Hepatocyte (in vitro differentiated cells): ENCODE measurements at places on chromosomes 6 and 20.

DNA sequence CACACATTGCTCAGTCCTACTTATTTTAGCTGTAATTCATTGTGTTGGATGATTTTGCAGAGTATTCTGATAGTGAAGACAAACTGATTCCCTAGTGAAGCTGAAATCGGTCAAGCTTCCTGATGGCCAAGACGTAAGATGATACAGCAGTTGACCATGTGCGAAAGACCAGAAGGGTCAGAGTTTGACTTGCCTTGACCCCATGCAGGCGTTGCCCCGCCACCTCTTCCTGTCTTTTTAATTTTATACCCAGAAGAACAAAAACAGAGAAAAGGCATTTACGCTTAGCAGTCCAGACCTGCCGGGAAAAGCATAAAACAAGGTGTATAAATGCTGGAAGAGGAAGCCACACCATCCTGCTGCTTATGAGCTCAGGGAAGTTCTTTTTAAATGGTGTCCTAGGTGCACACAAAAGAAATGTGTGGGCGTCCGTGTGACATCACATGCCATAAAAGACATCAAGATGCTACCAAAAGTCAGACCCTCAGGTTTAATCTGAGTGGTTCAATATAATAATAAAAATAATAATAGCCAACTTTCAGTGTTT is 32.2 kb downstream of the TSHZ2 start:
- no peak for DNase-seq

GRCh38 chr6:132088150-132088549 is 137.0 kb upstream of the CCN2 start:
- no peak for DNase-seq

DNA sequence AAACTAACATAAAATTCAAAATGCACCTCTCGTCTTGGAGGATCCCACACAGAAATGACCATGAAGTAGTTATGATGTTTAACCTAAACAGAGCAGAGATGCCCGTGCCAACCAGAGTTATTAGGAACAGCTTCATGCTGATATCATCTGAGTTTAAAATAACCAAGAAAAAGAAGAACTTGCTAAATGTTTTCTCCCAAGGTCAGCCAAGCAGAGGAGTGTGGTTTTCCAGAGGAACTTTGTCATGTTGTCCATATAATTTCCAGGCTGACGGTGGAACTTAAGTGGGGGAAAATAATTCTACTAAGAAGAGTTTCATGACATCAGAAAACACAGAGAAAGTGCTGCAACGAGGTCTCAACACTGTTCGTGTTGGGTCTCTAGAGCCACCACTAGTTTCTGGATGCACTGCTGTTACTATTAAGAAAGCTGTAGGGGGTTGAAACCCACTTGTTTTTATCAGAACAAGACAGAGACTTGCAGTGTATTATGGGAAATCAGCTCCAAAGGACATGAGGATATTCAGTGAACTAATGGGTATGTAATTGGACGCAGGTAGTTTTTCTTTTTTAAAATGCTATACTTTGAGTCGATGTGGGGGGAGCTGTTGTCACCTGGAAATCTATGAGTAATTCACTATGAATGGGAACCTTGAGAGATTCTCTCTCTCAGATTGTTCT is 5.2 kb downstream of the AGPAT4 start:
- DNase-seq = no peak

DNA sequence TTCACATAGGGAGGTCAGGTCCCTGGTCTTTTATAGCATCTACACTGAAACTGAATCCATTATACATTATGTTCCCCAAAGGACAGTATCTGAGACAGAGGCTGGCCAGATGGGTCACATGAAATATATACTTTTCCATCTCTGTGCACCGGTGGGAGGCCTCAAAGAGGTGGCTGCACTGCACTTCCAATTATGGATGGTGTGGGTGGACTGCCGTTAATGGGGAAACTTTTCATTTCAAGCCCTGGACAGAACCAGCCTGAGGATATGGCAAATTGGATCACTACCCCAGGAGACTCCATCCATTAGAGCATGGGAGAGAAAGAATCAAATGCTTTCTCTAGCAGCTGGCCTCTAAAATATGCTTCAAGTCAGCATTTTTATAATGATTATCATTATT is 280.5 kb upstream of the OPRM1 start:
- no peak for DNase-seq

DNA sequence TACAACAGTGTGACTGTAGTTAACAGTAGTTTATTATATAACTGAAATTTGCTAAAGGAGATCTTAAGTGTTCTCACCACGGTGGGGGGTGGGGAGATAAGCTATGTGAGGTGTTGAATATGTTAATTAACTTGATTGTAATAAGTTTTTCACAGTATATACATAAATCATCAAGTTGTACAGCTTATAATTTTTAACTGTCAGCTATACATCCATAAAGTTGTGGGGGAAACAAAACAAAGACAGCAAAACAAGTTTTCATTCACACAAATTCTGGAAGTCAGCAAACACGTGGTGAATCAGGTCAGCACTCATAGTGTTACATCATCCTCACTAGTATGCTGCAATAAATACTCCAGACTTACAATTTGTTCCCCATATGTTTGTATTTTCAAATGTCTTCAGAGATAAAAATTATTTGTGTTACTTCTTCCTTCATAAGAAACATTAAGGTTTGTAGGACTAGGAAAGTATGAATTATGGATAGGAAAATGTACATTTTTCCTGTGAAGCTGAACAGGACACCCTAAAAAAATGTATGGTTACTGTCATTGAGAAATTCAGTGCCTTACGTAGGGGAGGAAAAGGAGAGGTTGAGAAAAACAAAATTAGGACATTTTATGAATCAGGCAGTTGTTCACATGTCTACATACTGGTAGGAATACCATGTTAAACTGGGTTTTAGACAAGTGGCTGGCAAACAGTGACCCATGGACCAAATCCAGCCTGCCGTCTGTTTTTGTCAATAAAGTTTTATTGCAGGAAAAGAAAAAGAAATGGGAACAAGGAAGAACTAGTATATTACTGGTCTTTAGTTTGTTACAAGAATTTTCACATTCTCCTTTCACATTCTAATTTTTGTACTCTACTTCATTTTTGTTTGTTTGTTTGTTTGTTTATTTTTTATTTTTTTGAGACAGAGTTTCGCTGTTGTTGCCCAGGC is 6.0 kb downstream of the SUMO4 start:
- no peak for DNase-seq

- DNase-seq = no peak
Measured at GRCh38 chr6:118280210-118280609, 267.9 kb upstream of the PLN start.

DNA sequence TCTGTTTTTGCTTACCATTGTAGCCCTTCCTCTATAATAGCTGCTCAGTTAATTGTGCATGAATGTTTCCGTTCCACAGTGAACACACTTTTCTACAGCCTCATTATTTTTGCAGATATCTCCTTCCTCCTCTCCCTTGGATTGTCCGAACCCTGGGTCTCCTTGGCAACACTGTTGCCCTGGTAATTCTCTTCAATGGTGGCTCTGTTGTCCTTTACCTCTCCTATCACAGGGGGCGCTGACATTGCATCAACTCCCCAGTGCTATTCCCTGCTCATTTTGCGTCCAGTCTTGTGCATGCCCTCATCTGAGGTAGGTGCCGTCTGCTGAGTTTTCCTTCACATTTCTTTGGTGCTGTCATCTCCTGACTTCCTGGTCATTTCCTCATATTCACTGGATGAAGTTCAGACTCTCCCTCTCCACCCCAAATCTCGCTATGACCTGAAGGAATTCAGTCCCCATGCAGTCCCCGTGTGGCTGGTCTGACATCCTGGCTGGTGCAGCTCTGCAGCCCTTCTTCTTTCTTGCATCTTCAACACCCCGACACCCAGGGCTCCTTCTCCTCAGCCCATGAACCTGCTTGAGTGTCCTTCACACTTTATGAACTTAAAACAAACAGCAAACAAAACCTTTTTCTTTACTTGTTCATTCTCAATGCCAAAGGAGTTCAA is 21.1 kb downstream of the PHACTR2 start:
- no peak for DNase-seq

- peak; percentile 21 for DNase-seq
Measured at GRCh38 chr6:28408076-28408802, 8.7 kb upstream of the ZSCAN12 start.

DNA sequence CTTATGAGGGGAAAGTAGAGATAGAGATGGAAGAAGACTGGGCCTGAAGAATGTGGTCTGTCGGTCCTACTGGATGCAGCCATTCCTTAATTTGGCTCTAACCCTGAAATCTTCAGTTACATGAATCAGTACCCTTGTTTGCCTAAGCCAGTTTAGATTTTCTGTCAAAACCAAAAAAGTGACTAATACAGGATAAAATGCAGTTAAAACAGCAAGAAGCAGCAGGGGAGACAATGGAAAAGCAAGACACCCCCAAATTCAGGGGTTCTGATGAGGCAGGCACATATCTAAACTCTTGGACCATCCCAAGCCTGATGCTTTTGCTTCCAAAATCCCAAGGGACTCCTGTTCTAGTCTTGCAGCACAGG is 17.4 kb upstream of the UBE2V1 start:
- no peak for DNase-seq

GRCh38 chr20:48697845-48698491 is 129.8 kb downstream of the PREX1 start:
- DNase-seq = peak; percentile 94

DNA sequence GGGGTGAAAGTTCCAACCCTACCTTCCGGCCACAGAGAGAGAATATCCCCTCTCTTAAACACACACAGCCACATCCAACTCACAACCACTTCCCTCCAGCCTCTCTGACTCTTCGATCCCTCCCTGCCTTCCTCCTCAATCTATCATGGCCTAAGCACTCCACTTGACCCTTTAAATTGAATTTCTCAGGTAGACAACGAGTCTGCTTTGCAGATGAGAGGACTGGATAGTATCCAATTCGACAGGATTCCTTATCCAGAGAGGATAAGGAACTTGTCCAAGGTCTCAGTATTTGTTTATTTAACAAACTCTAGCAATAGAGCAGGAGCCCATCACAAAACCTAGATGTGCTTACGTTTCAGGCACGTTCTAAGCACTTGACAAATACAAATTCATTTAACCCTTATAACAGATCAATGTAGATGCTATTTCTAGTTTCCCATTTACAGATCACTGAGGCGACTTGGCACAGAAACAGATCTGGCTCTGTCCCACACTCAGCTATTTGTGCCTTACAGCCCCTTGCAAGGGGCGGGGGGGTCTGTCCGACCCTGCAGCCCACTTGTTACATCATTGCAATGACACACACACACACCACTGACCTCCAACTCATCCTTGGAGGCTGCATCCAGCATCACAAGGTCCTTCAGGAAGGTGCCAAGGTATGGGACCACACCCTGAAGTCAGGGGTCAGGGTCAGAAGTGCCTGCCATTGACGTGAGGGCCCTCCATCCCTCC is 4.5 kb downstream of the RGL2 start:
- no peak for DNase-seq

DNA sequence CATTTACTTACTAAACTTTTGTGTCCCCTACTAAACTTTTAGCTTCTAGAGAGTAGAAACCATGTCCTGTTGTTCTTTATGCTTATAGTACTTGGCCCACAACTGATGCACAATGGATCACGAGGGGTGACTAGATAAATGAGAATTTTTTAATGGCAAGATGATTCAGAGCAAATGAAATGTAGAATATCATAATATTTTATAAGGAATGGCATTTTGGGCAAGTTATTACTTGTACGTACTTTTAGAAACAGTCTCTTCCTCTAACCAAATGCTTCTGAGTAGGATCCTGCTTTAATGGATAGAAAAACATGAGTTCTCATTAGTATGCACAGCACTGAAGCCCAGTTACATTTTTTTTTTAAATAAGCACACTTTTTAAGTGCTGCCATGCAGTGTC is 336.3 kb downstream of the NRN1 start:
- DNase-seq = no peak

- no peak for DNase-seq
Measured at GRCh38 chr20:23596579-23597250, 9.0 kb downstream of the CST9 start.

- peak; percentile 40 for DNase-seq
Measured at GRCh38 chr6:83199863-83200225, 6.7 kb downstream of the RWDD2A start.

GRCh38 chr6:160279850-160280249 is 21.2 kb upstream of the SLC22A2 start:
- DNase-seq = no peak

DNA sequence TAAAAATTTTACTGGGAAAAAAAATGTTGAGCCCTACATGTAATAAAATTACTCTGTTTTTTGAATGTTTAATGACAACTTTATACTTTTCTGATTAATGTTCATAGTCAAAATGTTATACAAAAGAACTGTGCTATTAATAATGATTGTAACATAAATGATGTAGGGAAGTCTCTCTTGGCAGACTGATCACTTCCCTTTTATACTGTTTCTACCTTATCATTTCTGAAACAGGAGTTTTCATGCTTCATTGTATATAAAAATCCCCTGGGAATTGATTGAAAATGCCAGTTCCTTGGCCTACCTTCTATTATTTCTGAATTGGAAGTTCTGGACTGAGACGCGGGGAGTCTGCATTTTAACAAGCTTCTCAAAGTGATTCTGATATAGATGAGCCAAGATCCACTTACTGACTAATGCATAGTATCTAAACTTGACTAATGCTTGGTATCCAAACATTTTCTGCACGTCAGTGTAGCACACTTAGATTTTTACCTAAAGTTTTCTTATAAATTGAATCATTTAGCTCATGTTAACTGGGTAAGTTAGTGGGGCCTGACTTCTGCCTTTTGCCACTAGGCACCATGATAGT is 7.2 kb upstream of the HDAC2 start:
- DNase-seq = no peak

DNA sequence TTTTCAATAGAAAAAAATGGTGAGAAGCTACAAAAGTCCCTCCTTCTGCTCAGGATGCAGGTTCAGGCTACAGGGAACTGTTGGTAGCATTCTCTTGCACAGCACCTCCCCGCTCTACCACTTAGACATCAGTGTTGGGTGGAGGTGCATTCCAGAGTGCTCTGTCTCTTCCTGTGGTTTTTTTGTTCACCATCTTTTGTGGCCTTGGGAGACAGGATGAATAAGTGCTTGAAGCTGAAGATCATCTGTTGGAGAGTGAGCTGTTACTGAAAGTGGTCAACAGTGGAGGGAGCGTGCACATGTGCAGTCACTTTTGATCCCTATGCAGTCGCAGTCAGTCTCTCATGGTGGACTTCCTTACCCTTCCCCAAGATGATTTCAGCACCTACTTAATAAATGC is 16.6 kb upstream of the BTBD3 start:
- DNase-seq = no peak

DNA sequence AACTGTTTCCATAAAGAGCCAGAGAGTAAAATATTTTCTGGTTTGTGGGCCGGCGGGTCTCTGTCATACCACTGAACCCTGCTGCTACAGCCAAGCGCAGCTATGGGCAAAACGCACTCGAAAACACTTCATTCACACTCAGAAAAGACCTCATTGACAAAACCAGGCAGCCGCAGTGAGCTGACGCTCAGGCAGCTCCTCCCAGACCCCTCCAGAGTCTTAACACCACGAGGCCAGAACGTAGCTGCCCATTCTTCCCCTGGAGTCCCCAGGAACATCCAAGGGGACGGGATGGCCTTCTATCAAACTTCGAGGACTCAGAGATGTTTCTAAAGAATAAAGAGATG is 35.6 kb upstream of the ZBP1 start:
- no peak for DNase-seq

GRCh38 chr6:38845931-38846330 is 130.8 kb downstream of the DNAH8 start:
- no peak for DNase-seq
